ENCODE measurements at places on chromosomes 11 and 22. TPM values are rescaled to one million over a fixed set of nuclear protein-coding genes. Genes with fewer than 3 reads are reported as not detected.
A peak's percentile ranks its signal among the peaks of the same experiment; 100 is the strongest.

Gene KCNJ5
- total RNA-seq, result 0.17 TPM

Gene CBX6
- total RNA-seq, result 66.4 TPM

Gene SCN3B
- not detected for total RNA-seq

Gene POLD3
- total RNA-seq, result 50.0 TPM

Gene SLC7A4
- 0.79 TPM for total RNA-seq

Gene C1QTNF4
- total RNA-seq, result 0.43 TPM

Gene DBX1
- not detected for total RNA-seq

DNA sequence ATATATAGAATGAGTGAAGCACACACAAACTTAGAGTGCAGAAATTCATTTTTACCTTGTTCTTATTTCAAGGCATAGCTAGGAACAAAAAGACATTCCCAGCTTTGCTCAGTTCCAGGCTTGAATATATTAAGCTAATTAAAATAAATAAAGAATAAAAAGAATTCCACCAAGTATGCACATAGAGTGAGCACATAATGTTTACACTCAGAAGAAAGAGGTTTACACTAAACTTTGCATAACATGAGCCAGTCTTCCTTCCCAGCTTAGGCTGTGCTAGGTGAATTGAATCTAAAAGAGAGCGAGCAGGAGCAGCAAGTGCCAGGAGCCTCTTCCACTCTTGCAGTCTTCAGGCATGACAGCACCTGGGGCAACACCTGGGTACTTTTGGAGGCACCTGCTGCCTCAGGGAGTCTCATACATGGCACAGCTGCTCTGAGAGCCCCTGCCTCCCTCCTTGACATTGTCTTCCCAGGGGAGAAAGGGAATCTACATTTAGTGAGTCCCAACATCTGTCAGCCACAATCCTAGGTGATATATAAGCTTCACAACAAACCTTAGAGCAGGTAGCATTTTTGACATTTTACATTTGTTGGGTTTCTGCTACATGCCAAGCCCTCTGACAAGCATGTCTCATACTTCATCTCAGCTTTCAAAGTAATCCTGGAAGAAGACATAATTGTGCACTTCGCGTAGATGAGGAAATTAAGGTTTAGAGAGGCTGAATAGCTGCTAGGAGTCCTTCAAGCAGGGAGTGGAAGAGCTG lies 732.7 kb upstream of the TENM4 start:
- DNase-seq, result no peak

GRCh38 chr22:37979782-37980181 lies 4.6 kb downstream of the SOX10 start:
- DNase-seq, result no peak

DNA sequence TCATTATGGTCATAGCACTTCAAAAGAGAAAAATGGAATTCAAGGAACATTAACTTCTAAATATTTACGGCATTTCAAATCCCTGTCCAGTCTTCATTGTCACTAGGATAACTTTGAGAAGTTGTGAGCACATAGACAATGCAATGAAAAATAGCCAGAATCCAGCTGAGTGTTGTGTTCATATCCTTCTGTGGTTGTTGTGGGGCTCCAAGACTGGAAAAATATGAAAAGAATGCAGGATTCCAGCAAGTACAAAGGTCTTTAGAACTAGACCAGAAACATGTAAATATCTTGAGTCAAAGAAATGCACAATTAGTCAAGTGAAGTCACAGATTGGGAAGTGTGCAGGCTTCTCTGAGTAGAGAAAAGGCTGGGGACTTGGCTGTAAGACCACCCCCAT lies 68.7 kb downstream of the WT1 start:
- DNase-seq, result no peak

- no peak for DNase-seq
Observed at GRCh38 chr22:49847751-49848689, 5.6 kb upstream of the ZBED4 start.

DNA sequence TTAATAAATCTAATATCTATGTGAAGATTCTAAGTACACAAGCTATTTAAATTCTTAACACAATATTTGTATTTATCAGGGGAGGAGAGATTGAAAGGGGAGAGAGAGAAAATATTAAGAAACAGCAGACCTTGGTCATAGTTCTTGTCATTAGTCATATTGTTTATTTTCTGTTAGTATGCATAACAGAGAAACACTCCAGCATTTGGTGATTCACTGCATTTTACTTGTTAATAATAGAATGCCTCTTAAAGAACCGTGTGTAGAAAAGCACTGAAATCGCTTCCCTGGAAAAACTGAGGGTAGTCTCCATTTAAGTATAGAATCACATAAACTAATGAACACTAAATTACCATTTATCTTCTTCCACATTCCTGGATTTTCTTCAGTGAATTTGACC lies 122.7 kb upstream of the TRPC6 start:
- DNase-seq, result no peak

DNA sequence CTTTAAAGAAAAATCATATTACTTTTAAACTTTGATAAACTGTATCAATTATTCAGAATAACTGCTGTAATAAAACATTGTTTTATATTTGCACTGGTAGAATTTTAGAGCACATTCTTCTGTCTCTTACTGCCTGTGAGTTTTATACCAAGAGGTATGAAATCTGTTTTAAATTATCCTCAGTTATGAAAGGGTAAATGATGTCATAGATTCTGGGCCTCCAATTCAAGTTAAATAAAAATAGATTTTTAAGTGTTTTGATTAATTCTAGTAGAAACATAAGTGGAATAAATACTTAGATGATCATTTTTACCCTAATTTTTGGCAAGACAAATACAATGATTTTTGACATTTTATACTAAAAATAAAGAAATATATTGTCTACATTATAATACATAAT lies 93.0 kb downstream of the GUCY1A2 start:
- DNase-seq, result no peak

- no peak for DNase-seq
Observed at GRCh38 chr11:106311531-106312230, 234.2 kb downstream of the AASDHPPT start.

DNA sequence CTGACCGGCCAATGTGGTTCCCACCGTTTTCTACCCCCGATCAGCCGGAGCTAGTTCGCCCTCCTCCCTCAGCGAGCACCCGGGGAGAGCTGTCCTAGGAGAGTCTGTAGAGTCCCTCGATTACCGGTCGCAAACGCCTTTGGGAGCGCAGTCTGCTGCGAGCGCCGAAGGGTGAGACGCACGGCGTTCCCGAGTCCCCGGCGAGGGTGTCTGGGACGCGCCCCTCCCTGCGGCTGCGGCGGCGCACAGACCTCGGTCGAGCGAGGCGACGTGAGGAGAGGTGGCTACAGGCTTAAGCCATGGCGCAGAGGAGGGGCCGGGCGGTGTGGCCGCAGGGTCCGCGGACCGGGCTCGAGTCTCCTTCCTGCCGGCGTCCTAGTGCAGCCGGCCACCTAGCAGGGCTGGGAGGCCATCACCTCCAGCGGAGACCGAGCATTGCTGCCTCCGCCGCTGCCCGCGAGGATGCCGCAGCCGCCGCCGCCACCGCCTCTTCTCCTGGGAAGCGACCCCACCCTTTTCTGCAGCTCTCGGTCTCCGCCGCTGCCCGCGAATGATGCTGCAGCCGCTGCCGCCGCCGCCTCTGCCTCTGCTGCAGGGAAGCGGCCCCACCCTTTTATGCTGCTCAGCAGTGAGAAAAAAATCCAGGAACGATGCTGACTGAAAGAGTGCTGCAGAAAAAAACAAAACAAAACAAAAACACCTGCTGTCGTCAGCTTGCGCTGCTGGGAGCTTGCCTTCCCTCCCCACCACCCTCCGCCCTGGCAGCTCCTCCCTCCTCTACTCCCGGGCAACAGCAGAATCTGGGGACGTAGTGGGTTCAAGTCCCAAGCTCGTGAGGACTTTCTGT lies at the start of gene MAP6:
TSS of gene MAP6 (minus strand) at position 588 of the 847 bp plus-strand sequence. CDS start 669 bp downstream, outside the sequence.
- DNase-seq, result peak; percentile 57

- DNase-seq, result no peak
Observed at GRCh38 chr11:76654980-76655379, 15.6 kb downstream of the LRRC32 start.

DNA sequence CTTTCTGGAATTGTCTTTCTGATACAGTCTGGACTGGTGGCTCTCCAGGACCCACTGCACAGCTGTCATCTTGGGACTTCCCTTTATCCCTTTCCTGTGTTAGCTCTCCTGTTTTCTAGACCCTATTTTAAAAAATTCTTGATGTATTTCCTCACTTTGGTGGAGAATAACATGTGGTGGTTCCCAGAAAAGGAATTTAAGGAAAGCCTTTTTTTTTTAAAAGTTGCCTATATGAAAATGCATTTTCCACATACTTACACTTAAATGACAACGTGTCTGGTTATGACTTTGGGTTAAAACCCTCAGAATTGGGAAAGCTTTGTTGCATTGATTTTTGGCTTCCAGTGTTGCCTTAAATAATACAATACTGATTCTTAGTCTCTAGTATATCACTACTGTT lies 400.7 kb downstream of the TMEM135 start:
- DNase-seq, result no peak

- DNase-seq, result no peak
Observed at GRCh38 chr11:94472916-94473799, 20.5 kb downstream of the MRE11 start.

GRCh38 chr11:93505703-93506102 lies 37.5 kb downstream of the SMCO4 start:
- DNase-seq, result no peak

DNA sequence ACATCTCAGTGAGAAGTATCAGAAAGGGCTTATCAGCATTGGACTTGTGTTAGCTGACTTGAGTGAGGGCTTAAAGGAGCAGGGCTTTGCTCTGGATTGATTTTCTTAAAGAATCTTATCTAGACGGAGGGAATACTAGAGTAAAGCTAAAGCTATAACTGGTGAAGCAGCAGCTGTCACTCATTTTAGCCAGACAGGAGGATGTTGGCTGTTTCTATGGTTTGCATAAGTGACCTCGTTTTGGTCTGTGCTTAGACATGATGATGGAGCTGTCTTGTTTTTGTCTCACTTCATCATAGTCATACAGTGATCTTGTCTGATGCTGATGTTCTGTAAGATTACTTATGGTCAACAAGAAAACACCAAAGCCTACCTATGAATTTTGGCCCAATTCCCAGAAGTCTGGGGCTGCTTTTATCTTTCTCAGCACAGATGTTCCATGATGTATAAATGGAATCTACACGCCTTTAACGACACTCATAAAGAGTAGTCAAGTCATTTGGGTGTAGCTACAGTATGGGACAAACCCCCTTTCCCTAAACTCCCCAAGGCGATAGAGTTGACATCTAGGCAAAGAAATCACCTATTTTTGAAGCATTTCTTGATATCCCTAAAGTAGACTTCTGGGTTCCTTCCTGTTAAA lies 77.5 kb upstream of the UCP3 start:
- DNase-seq, result no peak

GRCh38 chr11:123188508-123189165 lies 6.4 kb downstream of the CLMP start:
- DNase-seq, result no peak
